ENCODE measurements at places on chromosomes 12 and 14. TPM values are rescaled to one million over a fixed set of nuclear protein-coding genes. Genes with fewer than 3 reads are reported as not detected.

MAGOHB gene
- total RNA-seq: 59.5 TPM

ACTR6 gene
- total RNA-seq: 23.4 TPM

PSMD9 gene
- total RNA-seq: 120 TPM

GPRC5D gene
- total RNA-seq: not detected

ADAMTS20 gene
- not detected for total RNA-seq

TRMT5 gene
- 16.5 TPM for total RNA-seq

GTF2H3 gene
- total RNA-seq: 27.0 TPM

ALG10B gene
- 6.2 TPM for total RNA-seq
